ENCODE measurements at places on chromosomes 12 and 14.
A peak's percentile ranks its signal among the peaks of the same experiment; 100 is the strongest.

DNA sequence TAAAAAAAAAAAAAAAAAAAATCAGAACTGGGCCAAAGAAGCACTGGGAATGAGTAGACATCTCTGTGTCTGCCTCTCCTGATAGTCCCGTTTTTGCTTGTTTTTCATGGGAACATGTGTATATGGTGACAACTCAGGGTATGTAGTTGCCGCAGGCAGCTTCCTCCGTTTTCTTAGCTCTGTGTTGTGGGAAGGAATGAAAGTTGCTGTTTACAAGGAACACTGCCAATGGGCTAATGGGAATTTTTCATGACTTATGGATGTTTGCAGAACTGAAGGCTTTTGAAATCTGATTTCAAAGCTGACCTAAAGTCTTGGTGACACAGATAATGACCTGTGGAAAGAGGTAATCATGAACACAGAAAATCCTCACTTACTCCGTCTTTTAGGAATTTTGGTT is 146.4 kb upstream of the BTG1 start:
- no peak for DNase-seq

DNA sequence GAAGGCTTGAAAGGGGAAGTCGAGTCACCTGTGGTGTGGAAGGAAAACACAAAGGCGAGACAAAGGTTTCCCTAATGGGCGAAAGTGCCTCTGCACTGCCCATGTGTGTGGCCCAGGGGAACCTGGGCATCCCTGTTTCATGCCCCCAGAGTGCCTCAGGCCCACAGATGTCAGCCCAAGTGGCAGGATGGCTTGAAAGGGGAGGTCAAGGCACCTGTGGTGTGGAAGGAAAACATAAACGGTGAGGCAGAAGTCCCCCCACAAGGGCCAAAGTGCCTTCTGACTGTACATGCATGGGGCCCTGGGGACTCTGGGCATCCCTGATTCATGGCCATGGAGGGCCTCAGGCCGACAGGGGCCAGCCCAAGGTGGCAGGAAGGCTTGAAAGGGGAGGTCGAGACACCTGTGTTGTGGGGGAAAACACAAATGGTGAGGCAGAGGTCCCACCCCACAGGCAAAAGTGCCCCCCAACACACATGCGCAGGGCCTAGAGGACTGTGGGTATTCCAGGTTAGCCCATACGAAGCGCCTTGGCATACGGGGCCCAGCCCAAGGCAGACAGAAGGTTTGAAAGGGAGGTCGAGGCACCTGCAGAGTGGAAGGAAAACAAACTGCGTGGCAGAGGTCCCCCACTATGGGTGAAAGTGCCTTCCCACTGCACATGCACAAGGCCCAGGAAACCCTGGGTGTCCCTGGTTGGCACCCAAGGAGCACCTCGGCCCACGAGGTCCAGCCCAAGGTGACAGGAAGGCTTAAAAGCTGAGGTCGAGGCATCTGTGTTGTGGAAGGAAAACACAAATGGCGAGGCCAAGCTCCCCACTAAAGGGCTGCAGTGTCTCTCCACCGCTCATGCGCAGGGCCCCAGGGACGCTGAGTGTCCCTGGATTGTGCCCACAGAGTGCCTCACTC is 382.3 kb downstream of the ALG10 start:
- no peak for DNase-seq

GRCh38 chr12:95613021-95613420 is 61.7 kb upstream of the USP44 start:
- DNase-seq = no peak

GRCh38 chr12:10190558-10191388 is 11.9 kb downstream of the TMEM52B start:
- peak; percentile 19 for DNase-seq

DNA sequence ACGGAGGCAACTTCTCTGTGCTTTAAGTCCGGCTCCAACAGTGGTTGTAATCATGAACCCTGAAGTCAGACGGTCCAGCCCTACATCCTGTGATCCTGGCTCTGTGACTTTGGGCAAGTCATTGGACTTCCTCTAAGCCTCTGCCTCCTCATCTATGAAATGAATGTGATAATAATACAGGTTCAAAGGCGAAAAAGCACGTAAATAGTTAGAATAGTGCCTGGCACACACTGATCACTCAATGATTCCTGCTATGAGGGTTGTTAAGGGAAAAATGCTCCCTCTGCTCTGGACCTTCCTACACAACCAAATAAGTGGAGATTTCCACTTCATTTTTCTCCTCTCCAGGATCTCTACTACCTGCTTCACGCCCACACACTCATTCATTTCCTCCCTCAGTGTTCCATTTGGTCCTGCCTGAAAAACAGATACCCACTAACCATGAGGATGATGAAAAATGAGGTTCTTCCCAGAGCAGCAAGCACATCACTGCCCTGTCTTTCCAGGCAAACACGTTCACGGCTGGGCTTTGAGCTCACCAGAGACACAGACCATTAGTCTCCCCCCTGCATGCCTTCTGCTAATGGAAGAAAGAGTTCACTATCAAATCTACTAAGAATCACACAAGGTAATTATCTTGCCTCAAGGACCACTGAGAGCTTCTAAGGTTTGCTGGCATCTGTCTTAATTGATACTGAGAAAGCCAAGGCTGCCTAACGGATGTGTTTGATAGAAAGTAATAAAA is 13.2 kb downstream of the NUAK1 start:
- no peak for DNase-seq

DNA sequence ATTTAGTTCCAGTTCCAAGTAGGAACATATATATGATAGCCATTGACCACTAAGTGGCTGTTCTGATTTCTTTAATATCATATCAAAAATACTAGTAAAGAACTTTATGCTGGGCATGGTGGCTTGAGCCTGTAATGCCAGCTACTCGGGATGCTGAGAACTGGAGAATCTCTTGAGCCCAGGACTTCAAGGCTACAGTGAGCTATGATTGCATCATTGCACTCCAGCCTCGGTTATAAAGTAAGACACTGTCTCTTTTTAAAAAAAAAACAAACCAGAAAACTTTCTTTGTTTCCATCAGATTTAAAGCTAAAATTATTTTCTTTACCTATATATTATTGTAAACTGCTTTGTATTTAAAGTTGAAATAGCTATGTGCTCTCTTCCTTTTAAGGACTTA is 127.0 kb downstream of the SCAF11 start:
- no peak for DNase-seq

DNA sequence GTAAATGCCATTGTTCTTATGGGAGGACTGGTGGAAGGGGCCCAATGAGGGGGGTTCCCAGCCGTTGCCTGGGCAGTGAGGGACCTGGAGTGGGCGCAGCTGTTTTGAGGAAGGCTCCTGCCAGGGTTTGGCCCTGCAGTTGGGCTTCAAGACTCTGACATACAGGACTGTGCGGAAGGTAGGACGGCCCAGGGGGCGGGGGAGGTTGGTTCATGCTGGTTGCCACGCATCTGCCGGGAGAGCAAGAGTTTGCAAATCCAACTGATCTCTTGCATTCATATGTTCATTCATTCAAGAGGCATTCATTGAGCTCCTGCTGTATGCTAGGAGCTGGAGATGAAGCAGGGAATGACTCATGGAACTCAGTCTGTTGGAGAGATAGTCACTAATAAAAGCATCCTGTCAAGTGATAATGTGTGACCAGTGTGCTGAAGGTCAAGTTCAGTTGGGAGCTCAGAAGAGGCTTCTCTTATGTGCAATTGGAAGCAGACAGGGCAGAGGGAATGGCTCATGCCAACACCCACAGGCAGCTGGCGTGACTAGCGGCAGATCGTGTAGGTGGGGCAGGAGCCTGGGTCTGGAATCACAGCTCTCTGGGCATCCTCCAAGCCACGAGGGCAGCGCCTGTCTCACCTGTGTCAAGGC is 7.8 kb downstream of the SH2B3 start:
- no peak for DNase-seq

GRCh38 chr12:127667131-127667685 is 599.8 kb upstream of the TMEM132C start:
- no peak for DNase-seq

DNA sequence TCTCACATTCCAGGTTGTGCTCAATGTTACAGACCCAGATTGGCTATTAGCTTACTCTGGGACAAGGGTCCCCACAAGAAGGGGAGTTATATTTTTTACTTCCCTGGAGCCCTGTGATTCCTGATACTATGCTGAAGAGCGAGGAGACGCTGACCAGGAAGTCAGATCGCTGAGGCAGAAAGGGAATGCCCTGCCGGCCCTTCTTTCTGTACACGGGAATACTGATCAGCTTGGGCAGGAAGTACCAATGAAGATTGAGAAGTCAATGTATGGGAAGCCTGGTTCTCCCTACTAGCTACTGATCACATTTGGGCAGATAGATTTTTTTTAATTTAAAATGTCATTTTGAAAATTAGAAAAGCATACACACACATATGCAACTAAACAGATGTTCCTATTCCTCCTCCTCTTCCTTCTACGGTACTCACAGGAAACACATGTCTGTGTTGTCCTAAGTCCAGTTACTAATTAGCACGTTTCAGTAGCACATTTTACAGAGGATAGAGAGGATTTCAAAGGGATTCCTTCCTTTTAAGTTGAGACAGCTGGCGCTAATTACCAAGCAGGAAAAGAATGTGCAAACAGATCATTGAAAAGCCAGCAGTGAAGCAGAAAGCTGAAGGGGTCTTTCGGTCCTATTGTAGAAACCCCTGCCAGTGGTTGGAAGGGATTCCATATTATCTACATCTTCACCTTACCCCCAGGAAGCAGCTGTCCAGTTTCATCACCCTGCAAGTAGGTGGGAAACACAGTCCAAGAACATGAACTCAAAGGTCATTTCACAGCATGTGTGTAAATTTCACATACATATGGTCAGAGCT is 292.4 kb downstream of the DUSP6 start:
- DNase-seq = no peak

Measured in activated T-helper 1 cell treated with Interleukin-2 at 50 U/mL for 16 hours (primary cell).